ENCODE measurements at places on chromosomes 7 and 10.

GRCh38 chr7:25303281-25304181 lies 75.2 kb upstream of the NPVF start:
- peak; percentile 17 for DNase-seq

GRCh38 chr7:37028909-37029440 lies 304.7 kb upstream of the AOAH start:
- DNase-seq, result no peak

- no peak for DNase-seq
These were observed 32.8 kb downstream of the GOLGA7B start for GRCh38 chr10:97882142-97883091.

DNA sequence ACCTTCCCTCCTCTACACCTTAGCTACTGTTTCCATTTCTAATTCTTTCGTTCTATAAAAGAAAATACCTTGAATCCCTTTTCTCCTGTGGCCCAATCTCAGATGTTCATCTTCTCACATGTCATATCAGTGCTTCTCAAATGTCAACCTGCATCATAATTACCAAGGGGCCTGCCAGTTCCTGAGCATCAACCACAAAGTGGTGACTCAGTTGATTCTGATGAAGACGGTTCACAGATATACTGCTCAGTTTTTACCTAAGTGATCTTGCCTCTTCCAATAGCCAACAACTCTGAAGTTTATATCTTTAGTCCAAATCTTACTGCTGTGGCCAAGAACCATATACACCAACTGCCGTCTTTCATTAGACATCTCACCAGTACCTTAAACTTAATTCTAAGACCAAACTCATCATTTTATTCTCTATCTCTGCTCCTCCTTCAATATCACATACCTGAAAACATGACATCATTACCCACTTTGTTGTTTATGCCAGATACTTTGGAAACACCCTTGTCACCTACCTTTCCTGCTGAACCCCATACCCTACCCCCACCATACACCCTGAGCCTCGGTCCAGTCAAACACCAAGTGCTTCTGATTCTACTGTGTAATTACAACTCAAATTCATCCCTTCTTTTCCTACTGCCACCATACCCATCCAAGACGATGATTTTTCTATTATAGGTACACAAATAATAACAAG lies 115.5 kb downstream of the LMBR1 start:
- DNase-seq, result no peak

- no peak for DNase-seq
These were observed 11.9 kb upstream of the INPP5F start for GRCh38 chr10:119713744-119714483.

DNA sequence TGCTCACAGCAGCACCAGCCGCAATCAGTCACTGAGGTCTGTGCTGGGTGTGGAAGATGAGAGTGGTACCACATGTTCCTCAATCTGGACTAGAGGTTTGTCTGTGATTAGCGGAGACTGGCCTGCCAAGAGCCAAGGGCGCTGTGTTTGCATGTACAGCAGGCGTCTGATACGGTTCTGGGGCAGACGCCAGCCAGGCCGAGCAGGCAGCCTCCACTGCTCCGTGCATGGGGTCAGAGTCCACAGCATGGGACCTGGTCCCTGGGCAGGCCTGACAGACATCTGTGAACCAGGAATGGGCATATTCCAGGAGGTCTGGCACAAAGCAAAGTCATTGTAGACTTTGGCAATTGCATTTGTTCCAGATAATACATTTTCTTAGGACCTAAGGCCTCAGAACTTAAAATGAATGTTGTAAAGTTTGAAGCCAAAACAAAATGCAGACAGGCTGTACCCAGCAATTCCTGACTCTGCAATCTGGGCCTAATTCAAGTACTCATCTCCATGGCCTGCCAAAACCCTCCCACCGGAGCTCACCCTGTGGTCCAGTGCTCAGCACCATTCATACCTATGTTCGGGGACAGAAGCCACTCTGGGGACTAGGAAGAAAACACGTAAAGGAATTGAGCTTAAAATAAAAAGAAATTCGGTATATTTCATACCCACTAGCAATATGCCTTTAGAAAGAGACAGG lies 50.0 kb upstream of the FAM20C start:
- DNase-seq, result no peak

DNA sequence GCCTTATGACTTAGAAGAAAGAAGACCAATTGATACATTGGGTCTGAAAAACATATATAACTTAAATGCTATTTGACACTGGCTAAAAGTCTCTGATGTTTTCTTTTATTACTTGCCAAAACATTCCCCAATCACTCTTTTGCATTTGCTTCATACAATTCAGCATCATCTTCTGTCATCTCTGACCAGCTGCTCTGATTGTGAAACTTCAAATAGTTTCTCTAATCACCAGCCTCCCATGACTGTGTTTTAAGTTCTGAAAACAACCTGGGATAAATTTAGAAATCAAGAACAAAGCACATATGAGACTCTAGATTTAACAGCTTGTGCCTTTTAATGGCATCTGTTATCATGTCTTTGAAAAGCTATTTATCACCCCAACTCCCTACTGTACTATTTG lies 208.4 kb upstream of the KCND2 start:
- DNase-seq, result peak; percentile 95

DNA sequence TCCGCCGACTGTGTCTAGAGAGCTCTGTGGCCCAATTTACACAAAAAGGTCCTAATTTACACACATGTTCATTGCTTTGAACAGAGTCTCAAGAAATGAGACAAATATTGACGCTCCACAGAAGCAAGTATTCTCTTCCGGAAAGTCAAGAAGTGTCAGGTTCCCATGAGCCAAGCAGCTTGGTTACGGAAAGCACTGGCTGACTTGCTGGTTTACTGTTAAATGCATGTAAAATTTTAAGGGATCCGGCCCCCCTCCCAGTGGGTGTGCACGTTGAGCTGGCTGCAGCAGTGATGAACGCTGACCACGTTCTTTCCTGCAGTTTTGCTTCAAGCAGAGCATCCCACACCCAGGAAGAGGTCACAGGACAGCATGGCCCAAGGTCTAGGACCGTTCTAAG lies 76.8 kb downstream of the DIP2C start:
- no peak for DNase-seq

- DNase-seq, result no peak
These were observed 110.2 kb downstream of the OR13A1 start for GRCh38 chr10:45204954-45205775.

GRCh38 chr7:120783273-120783672 lies 74.7 kb downstream of the TSPAN12 start:
- DNase-seq, result no peak

GRCh38 chr7:362402-363096 lies 72.6 kb downstream of the FOXL3 start:
- no peak for DNase-seq

DNA sequence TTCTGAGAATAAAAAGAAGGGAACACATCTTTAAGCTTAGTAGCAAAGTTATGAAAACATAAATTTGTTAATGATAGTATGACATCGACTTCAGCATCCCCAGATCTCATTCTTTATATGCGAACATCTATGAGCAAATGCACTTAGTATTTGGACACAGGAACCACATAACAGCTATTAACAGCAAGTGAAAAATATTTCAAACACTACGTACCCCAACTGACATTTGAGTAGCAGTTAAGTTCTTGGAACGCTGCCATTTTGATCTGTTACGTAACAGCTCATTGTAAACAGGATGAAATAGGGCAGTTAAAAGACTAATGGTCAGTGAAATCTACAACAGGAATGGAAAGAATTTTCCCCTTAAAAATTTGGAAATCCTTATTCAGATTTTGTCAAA lies 428.9 kb downstream of the TNS3 start:
- DNase-seq, result no peak

GRCh38 chr10:77975086-77975666 lies 48.6 kb upstream of the DLG5 start:
- DNase-seq, result no peak

DNA sequence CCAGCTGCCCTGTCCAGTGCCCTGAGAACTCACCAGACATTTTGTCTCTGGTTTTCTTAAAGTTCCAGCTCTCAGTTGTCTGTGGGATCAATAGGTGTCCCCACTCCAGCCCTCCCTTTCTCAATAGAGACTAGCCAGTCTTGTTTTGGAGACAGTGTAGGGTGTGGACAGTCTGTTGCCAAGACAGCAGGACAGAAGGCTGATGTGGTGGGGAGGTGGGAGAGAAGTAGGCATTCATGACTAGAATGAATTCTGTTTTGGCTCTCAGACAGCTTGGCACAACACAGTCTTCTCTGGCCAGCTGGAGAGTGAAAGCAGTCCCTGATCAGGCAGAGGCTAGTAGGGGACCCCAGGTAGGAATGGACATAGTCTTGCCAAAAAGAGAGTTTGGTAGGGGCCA lies 467.0 kb upstream of the PODXL start:
- no peak for DNase-seq

DNA sequence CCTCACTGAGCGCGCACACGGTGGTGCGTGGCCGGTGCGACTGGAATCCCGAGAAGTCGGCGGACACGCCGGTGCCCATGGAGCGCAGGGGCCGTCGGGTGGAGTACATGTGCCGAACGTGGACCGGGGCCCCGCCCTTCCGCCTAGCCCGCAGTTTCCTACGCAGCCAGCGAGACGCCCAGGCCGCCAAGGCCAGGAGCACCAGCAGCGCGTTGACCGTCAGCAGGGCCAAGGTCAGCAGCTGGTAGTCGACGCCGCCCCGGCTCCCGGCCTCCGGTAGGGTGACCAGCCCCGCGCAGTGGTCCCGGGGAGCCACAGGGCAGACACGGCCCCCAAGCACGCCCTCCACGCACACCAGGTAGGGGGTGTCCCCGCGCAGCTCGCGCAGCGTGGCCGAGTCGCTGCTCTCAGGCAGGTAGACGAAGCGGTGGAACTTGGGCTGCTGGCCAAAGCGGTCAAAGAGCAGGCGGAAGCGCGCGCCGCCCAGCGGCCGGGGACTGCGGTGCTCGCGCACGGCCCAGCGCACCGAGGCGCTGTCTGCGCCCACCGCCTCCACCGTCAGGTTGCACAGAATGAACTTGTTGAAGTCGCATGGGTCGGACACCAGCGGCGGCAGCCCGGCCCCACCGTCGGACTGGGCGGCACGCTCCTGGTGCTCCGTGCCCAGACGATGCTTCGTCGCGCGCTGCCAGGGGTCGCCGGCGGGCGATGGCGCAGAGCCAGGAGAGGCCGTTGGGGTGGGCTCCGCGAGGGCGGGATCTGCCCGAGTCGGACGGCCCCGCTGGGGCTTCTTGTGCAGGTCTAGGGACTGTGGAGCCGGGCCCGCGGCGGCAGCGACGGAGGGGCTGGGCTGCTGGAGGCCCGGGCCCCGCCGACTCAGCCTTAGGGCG lies 2.2 kb downstream of the TRIL start:
- DNase-seq, result peak; percentile 53

DNA sequence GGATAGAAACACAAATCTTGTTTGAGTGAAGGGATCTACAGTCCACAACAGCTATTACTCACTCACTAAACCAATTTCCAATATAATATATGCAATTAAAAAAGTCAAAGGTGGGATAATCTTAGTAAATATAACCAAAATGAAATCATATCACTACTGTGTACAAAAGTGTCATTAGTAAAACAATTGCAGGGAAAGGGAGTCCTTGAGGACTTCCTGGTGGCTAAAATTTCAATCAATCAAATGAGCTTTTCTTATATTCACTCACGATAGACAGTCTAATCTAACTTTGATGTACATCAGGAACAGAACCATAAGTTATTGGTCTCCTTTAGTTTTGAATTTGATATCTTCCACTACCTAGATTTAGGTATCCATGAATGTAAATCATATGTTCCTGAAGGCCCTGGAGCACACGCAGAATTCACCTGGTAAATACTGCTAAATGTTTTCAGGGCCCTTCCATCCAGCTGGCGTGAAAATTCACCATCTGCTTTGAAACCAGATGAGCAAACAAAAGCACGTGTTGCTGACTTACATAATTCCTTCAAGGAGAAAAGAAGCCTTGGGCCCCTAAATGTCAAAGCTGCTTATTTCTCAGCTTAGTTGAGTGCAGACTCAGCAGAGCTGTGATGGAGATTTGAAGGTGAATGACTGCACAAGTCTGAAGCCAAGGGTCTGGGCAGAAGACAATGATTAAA lies 159.3 kb upstream of the TMEM196 start:
- DNase-seq, result no peak

DNA sequence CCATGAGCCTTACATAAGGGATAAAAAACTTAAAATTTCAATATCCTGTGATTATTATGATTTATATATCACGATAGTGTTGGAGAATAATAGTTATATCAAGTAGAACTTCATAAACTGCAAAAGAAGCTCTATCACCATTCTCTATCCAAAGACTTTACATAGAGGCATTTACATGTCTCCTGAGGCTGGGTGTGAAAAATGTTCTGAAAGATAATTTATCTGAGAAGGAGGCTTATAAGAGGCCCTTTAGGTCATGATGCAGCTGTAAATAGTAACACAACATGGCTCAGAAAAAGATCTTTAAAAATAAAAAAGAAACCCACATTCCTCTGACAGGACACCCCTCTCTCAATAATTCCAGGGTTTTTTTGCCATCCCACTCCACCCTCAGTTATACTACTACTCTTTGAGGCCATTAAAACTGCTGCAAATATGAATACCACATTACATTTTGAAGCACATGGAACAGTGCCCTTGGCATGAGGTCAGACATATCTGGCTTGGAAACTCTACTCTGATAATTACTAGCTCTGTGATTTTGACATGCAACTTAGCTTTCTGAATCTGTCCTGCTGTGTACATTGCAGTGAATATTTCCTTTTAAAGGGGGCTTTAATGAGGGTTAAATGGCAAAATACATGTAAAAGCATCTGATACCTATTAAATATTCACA lies 55.5 kb downstream of the SLC16A12 start:
- DNase-seq, result no peak

DNA sequence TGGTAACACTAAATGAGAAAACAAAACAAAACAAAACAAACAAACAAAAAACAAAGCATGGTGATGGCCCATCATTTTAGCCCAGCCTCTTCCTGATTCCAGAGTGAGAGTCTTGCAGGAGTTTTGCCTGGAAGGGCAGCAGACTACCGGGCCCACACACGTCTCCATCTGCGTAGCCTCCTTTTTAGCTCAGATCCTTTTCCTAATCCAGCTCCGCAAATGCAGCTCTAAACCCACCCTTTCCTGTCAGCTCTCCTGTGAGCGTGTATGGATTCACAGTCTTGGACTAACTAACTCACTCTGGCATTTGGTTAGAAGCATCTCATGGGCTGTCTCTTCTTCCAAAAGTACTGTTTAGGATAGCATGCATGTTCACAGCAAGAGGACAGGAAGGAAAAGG lies 14.0 kb downstream of the OR9A4 start:
- no peak for DNase-seq

- no peak for DNase-seq
These were observed 173.7 kb upstream of the PRPS1L1 start for GRCh38 chr7:18201350-18201749.

GRCh38 chr7:39269034-39269433 lies 291.3 kb downstream of the POU6F2 start:
- no peak for DNase-seq

GRCh38 chr7:142636751-142637150 lies 112.5 kb upstream of the PRSS1 start:
- DNase-seq, result no peak

DNA sequence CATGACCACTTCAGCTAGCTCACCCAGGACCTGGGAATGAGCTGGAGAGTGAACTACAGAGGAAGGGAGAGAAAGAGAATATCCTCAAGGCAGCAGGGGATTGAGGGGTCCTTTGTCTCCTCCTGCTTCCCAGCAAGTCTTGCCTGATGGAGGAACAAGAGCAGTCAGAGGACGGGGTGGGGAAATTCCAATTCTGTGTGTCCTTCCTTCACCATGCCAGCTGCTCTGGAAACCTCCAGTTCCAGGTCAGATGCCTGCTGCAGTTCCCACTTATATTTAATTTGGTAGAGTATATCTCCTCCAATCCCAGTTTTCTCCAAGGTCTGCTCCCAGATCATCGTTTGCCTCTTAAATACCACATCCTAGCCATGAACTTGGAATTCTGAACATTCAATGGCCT lies 21.4 kb upstream of the LEP start:
- no peak for DNase-seq

GRCh38 chr10:12833451-12833850 lies 168.1 kb downstream of the CCDC3 start:
- DNase-seq, result no peak
